ENCODE measurements at places on chromosomes 11 and 22.

DNA sequence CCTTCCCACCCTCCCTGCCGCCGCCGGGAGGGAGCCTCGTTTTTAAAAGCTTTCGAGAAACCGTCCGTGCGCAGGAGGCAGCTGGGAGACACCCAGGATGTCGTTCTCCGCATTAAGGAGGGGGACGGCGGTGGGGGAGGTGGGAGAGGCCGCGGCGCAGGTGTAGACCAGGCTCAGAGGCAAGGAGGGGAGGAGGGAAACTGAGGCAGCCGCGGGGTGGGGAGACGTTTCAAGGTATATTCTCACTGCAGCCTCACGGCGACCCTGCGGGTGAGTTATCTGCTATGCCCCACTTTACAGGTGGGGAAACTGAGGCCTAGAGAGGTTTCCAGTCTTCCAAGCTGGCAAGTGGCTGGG lies 42.7 kb downstream of the CYTH4 start:
- no peak for DNase-seq

DNA sequence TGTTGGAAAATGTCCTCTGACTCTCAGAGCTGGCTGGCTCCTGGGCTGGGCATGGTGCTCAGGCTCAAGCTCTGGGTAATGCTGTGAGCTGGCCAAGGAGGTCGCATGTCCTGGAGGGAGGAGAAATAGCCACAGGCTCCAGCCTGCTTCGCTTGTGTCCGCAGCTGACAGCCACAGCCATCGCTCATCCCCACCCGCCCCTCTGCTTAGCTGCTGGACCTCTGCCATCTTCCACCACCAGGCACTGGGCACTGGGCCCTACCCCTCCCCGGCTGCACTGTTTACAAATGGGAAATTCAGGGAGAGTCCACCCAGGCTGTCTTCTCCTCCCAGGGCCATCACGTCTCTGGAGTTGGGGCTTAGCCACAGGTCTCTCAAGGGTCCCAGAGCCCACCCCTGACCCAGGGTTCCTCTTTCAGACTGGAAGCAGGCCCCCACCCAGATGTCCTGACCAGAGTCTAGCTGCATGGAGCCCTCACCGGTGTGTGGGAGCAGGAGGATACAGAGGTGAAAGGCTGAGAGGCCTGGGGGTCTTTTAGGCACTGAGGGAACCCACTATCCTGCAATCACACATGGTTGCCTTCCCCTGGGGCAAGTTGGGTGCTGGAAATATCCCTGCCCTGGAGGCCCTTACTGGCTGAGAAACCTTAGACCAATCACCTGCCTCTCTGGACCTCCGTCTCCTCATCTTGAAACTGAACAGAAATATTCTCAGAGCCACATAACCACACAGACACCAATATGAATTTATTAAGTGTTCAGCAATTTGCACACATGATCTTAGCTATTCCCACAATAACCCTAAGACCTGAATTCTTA lies 62.7 kb downstream of the CD82 start:
- no peak for DNase-seq

DNA sequence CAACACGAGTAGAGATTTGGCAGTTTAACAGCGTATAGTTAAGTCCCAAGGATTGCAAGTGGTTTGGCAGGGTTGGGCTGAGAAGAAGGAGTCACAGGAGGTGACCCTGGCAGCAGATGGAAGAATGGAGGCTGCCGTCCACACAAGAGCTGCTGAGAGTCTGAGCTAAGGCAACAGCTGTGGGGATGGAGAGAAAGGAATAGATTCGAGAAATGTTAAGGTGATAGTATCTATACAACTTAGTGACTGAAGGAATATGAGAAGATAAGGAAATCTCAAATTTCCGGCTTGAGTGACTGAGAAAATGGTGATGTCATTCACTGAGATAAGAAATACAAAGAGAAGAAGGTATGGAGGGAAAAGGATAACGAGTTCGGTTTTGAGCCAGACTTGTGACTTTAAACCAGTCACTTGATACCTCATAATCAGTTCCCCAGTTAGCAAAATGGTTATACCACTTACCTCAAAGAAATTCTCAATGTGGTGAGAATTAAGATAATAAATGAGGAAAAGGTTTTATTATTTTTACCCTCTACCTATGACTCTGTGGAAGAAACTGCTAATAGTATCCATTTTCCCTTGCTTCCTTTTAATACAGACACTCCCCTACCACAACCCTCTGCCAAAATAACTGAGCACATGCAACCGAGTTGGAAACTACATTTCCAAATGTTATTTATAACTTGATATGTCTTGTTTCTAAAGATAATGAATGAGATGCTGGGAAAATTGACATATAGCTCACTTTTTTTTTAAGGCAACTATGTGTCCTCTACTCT lies 30.7 kb downstream of the FAM168A start:
- no peak for DNase-seq

- no peak for DNase-seq
Observed at GRCh38 chr22:46044621-46045458, 67.9 kb upstream of the WNT7B start.

- no peak for DNase-seq
Observed at GRCh38 chr11:91041626-91042025, 818.8 kb upstream of the CHORDC1 start.

Measured in NCI-H510A treated with DMSO at 0.1 percent for 48 hours (cell line).